AG04450 (cell line): ENCODE measurements at places on chromosomes 2 and 18.

DNA sequence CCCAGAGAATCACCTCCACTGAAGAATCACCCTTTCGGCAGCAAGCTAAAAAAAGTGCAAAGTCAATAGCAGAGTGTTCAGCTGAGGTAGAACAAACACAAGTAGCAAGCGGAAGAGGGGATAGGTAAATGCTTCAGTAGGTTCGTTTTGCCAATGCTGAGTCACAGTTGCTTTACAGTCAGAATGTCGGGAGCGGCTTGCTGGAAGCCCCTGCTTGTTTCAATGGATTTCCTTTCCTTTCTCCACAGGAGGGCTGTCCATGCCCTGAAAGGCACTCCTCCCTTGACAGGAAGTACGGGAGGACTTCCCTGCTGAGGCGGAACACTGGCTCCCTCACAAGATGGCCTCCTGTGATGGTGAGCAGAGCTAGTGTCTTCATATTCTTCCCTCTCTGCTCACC lies 146.2 kb upstream of the LYPD1 start:
- DNase-seq = no peak

- peak; percentile 81 for DNase-seq
Measured at GRCh38 chr2:240374085-240374907, 61.2 kb upstream of the GPC1 start.

DNA sequence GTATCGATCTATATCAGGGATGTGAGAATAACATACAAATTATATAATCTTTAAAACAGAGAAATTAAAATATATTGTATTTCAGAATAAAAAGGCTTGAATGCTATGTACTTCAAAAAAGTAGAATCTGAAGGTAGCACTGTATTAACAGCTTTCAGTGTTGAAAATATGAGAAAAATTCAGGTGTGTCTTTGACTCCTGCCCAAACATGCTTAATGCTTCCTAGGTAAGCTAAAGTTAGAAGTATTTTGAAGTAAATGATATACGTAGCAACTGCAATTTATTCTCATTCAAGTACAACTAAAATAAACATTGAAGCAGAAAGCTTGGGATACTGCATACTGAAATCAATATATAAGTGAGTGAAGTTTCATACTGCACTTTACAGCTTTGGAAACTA lies 1082.0 kb upstream of the ACVR2A start:
- DNase-seq = no peak

DNA sequence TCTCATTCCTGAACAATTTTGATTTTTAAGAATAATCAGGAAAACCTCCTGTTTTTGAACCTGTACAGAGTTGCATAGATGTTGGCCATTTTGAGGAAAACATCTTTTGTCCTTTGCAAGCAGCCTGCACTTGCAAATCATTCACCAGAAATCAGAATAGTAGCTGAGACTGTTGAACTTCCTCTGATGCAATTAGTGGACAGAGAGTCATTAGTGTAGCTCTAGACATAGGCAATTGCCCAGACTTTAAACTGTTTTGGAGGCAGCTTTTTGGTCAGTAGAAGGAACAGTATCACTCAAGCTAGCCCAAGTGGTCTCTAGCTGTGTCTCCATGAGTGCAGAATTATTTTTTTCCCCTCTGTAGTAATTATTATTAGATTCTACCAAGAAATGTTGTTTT lies 326.1 kb downstream of the PIK3C3 start:
- no peak for DNase-seq

- DNase-seq = no peak
Measured at GRCh38 chr2:119029297-119029696, 87.3 kb downstream of the MARCO start.

GRCh38 chr2:14273650-14274049 lies 358.9 kb upstream of the LRATD1 start:
- DNase-seq = no peak

DNA sequence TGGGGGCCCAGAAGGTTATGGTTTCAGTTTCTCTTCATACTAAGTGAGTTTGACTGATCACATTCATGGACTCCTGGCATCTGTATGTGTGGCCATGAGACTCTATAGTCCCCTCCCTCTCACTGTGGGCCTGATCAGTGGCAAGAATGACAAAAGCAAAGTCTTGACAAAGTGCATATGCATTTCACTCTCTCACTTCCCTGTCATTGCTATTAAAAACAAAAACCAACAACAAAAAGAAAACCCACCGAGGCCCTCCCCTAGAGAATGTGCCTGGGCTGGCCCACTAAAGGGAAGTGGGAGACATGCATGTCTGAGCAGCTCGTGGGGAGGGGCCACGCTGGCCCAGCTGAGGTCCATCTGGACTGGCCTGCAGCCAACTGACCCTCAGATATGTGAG lies 600.1 kb upstream of the RAB6C start:
- no peak for DNase-seq

DNA sequence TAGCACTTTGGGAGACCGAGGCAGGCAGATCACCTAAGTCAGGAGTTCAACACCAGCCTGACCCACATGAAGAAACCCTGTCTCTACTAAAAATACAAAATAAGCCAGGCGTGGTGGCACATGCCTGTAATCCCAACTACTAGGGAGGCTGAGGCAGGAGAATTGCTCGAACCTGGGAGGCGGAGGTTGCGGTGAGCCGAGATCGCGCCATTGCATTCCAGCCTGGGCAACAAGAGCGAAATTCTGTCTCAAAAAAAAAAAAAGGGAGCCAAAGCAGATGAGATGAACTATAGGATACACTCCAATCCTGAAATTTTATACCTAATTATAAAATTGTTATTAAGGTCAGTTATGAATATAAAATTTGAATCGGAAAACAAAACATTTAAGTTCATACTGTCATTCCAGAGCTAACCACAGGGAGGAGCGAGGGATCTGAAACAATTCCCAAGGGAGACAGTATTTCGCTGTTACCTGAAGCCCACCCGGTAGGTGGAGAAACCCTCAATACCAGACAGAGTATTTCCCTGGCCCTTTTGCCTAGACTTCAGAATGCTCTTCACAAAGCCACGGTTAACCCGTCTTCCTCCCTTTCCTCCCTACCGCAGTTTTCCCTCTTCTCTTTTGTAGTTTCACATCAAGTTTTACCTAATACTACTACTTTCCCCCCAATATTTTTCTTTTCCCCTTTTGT lies 1.4 kb downstream of the PPM1G start:
- no peak for DNase-seq

DNA sequence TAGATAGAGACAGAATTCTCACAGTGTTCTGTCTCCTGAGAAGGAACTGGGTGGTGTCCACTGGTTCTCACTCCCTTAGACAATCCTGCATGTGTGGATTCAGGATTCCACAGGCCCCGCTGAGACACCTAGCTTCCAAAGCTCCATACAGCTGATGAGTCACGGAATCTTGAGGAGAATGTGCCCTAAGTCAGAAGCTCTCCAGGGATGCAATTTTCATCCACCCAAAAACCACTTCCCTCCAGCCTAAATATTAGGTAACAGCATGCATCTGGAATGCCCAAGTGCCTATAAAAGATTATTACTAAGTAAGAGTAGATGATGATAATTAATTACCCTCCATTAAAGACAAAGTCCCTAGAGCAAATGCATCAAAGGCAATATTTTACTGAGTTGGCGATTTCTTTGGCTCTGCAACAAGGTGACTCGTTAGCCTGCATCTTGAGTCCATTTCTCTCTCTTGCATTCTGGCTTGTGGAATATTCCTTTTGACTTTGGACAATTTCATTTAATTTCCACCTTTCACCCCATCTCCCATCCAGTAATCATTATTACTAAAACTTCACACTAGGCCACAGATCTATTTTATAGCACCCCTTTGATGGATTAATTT lies 475.1 kb downstream of the TNS1 start:
- DNase-seq = no peak
